ENCODE measurements at places on chromosomes 2 and 18.
A peak's percentile ranks its signal among the peaks of the same experiment; 100 is the strongest.

DNA sequence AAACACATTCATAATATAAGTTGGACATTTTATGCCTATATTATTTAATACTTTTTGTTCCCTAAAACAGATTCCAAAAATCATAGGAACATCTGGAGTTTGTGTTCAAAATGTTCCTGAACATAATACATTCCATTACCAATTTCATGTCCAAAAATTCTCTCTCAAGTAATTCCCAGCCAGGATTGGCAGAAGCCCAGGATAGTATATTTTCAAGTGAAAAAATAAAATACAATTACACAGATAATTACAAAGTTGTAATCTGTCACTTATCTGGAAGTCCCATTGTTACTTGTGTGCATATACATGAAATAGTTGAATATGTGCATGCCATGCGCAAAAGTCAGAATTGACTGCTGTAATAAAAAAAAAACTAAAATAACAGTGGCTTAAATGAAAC is 5.2 kb upstream of the SCN7A start:
- DNase-seq = no peak

DNA sequence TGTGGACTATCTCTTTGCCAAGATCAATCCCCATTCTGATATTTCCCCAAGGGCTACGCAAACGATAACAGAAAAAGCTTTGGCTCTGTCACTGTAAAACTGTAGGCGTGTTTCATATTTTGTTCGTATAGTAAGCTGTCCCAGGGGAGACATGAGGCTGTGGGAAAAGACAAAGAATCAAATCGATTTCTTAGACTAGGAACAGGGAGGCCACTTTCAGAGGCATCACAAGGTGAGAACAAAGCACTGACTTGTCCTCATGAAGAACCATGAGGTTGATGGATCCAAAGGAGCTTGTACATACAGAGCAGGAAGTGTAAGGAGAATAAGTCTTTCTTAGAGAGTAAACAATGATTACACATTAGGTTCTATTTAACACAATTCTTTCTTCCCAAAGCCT is 255.7 kb downstream of the HNMT start:
- no peak for DNase-seq

DNA sequence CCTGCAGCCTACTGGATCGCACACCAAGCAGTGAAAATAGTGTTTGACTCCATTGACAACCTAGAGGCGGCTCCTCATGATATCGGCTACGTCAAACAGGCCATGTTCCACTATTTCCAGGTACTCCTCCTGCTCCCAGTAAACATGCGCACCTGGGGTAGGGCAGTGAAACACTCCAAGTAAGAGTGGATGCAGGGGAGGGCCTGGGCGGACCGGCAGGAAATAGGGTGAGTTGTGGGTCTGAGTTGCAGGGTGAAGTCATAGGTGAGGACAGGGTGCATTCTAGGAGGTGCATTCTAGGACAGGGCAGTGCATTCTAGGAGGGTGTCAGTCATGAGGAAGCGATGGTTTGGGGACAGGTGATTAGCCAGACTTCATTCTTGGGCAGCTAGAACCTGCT is 5.0 kb downstream of the NAGK start:
- no peak for DNase-seq

GRCh38 chr18:3234457-3234856 is 13.1 kb upstream of the MYL12A start:
- no peak for DNase-seq

GRCh38 chr2:170571612-170572011 is 143.5 kb upstream of the SP5 start:
- DNase-seq = no peak

DNA sequence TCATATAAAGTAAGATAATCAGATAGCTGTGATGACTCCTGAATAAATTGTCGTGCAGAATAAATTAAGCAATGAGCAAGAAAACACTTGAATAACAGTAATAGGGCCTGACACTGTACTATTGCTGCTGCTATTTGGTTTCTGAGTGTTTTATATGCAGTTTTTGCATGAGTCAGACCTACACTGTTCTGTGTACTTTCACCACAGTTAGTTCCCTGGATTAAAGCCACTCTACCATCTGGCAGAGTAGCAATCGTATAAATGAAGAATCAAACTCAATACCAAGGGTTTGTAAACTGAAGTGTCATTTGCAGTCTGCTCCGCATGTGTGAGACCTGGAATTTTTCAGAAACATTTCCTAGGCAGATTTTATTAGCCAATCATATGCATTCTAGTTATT is 398.6 kb upstream of the CDH7 start:
- DNase-seq = no peak

- DNase-seq = no peak
Measured at GRCh38 chr18:28960146-28960545, 783.2 kb upstream of the CDH2 start.

GRCh38 chr2:206989311-206989710 is 50.0 kb downstream of the CPO start:
- DNase-seq = peak; percentile 22

- no peak for DNase-seq
Measured at GRCh38 chr18:75324686-75325257, 102.7 kb downstream of the SMIM21 start.

- no peak for DNase-seq
Measured at GRCh38 chr2:104431701-104432121, 422.2 kb upstream of the POU3F3 start.

DNA sequence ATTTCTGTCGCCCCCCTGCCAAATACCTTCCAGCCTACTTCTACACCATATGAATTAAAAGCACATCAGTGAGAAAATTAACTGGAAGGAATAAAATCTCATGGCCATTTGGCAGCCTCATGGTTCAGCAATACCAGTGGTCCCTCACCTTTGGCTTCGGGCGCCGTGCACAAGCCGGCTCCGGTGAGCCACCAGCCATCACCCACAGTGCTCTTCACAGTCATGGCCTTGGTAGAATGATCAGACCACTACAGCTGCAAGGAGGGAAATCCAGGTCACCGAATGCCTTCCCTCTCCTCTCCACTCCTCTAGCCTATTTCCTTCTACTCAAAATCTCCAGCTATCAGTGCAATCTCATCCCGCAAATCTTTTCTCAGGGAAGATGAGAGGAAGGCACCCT is 239.1 kb downstream of the C1D start:
- DNase-seq = no peak

GRCh38 chr2:42999391-42999841 is 207.0 kb upstream of the HAAO start:
- DNase-seq = no peak

- DNase-seq = no peak
Measured at GRCh38 chr2:133333181-133333580, 235.1 kb downstream of the NCKAP5 start.

- no peak for DNase-seq
Measured at GRCh38 chr2:188820576-188820975, 153.6 kb upstream of the COL3A1 start.

GRCh38 chr2:43019025-43019367 is 207.4 kb downstream of the ZFP36L2 start:
- DNase-seq = no peak

DNA sequence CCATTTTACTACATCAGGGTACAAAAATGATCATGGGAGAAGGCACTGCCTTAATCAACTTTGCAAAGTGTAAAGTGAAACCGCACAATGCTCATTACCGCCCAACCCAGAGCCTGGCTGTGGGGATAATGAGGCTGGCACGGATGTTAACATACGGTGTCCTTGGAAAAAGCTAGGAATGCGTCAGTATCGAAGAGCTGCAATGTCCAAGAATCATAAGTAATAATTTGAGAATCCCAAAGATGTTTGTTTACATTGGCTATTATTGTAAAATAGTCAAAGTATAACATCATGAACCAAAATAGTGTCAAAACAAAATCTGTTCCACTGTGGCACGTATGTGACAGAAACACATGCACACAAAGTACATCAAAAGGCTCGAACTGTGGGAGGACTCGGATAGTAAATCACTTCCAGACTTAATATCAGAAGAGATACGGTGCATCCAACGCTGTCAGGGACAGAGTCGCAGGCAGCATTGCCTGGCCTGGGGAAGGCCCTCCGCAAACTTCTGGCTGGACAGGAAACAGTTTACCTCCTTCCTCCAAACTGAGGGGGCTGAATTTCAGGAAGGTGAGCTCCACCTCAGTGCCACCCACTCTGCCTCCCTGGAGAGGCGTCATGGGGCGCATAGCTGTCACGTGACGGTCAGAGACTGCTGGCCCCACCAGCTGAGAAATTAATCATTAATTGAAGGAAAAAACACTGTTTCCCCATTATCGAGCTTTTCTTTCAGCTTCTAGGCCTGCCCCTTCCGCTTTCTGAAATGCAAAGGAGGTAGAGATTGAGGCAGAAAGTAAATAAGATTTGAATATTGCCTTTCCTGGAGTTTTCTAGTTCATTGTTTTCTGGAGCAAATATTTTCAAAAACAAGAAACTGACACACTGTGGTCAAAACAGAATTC is 1.8 kb upstream of the ID2 start:
- DNase-seq = no peak

GRCh38 chr2:229467783-229468182 is 196.7 kb upstream of the PID1 start:
- DNase-seq = no peak

GRCh38 chr18:34649080-34649479 is 61.0 kb upstream of the DTNA start:
- no peak for DNase-seq

DNA sequence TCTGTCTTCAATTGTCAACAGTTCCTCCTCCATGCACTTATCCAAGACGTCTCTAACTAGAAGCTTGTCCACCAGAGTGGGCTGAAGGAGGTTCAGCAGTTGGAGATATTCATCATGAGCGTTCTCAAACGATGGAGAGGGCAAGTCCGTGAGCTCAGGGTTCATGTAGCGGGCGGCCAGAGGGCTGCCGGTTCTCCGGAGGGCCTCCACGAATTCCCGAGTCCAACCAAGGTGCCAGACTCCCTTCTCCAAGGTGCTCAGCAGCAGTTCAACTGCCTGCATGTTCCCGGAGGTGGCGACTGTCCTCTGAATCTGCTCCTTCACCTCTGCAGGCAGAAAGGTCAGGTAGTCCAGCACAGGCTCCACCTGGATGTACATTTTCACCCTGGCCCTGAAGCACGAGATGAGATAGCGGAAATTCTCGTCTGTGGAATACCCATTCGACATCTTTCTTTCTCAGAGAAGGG is 590 bp downstream of the IFIH1 start:
- peak; percentile 28 for DNase-seq

- no peak for DNase-seq
Measured at GRCh38 chr18:23200756-23201155, 65.5 kb downstream of the CABLES1 start.

DNA sequence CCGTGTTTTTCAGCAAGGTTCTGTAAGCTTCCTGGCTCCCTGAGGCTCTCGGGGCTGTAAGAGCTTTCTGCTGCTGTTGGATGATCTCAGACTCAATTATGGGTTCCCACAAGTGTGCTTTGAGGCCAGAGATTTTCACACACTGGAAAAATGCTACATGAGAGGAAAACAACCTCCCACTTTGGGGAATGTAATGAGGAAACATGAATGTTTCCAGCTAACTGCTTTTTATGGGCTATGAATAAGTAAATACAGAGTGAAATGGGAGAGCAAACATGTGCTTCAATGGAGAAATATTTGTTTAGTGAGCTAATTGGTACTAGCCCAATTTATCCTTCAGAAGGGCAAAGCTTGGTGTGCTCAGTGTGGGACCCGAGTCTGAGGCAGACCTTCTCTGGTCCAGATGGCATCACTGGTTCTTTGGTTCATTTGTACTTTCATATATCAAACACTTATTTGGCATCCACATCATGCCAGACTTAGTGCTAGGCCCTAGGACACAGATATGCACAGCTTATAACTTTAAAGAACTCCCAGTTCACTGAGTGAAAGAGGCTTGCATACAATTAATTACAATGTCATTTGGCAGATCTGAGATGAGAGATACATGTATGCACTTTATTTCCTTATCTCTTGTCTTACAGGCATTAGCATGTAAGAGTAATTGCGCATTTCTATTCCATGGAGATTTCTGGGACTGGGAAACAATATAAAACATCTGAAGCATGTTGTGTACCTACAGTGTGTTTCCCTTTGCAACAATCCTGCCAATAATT is 248.8 kb downstream of the RDH14 start:
- DNase-seq = no peak

DNA sequence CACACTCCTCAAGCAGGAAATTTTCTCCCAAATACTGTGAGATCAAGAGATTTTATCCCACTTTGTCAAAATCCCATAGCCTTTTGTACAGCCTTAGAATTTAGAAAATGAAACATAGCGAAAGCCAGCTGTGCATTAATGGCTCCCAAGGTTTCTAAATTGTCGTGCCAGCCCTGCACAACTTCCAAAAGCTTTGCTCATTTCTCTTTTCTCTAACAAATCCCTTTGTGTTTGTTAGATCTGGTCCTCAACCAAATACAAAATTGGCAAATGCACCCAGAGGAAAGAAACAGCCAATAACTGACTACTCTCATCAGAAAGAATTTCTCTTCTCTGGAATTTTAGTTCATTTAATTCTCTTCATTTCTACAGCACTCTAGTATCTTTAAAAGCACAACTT is 361.1 kb downstream of the INSIG2 start:
- DNase-seq = no peak

GRCh38 chr2:216619411-216620393 is 13.5 kb upstream of the IGFBP2 start:
- no peak for DNase-seq

DNA sequence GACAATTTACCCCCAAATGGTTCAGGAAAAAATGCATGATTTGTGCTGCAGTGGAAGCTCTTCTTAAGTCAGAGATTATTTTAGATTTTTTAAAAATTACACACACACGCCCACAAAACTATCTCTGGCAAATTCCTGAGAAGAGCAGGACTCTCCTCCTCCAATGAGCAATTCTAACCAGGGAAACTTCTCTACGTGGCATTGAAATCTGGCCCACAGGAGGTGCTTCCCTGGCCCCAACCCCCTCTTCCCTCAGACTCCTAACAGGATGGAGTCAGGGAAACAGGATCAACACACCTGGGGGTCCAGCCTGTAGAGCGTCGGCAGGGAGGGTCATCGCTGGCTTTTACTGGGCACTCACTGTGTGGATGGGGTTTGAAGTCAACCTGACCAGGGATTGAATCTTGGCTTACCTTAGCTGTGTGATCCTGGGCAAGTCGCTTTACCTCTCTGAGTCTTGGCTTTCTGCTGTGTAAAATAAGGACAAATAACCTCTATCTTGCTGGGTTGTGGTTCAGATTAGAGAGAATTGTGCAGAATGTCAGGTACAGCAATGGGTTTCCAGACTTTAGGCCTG is 65.4 kb upstream of the ASAP2 start:
- no peak for DNase-seq

GRCh38 chr2:158300394-158300793 is 156.2 kb downstream of the CCDC148 start:
- DNase-seq = no peak

DNA sequence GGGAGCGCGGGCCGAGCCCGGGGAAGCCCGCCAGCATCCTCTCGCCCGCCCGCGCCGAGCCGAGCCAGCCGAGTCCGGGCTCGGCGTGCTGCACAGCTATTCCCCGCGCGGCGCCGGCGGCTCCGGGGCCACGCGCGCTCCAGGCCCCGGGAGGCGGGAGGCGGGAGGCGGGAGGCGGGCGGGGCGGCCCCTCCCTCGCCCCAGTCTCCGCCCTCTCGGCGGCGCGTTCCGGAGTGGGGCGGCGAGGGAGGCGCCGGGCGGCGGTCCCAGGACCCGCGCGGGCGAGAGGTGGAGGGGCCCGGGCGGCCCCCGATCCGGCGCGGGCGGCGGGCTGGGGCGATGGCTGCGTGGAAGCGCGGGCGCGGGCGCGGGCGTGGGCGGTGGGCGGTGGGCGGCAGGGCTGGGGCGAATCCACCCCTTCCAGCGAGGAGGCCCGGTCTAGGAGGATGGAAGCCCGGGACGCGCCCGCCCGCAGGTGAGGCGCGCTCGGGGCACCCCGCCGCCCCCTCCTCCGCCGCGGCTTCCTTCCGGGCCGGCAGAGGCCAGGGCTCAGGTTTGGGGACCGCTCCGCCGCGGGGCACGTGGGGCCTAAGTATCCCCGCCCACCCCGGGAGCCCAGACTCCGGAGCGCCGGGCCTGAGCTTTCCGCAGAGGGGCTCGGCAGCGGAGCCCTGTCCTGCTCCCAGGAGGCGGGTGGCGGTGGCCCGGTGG is at the start of gene ADCY3:
Gene ADCY3, minus strand, starts transcription at position 140 of the 711 bp plus-strand sequence. CDS start 1,250 bp downstream, outside the sequence.
- DNase-seq = peak; percentile 70

Measured in activated naive CD8-positive, alpha-beta T cell treated with anti-CD3 and anti-CD28 coated beads, Interleukin-2, amount 50 U/mL, for 24 hours (primary cell).